ENCODE measurements at places on chromosomes 13 and 19. TPM values are rescaled to one million over a fixed set of nuclear protein-coding genes. Genes with fewer than 3 reads are reported as not detected.

DNA sequence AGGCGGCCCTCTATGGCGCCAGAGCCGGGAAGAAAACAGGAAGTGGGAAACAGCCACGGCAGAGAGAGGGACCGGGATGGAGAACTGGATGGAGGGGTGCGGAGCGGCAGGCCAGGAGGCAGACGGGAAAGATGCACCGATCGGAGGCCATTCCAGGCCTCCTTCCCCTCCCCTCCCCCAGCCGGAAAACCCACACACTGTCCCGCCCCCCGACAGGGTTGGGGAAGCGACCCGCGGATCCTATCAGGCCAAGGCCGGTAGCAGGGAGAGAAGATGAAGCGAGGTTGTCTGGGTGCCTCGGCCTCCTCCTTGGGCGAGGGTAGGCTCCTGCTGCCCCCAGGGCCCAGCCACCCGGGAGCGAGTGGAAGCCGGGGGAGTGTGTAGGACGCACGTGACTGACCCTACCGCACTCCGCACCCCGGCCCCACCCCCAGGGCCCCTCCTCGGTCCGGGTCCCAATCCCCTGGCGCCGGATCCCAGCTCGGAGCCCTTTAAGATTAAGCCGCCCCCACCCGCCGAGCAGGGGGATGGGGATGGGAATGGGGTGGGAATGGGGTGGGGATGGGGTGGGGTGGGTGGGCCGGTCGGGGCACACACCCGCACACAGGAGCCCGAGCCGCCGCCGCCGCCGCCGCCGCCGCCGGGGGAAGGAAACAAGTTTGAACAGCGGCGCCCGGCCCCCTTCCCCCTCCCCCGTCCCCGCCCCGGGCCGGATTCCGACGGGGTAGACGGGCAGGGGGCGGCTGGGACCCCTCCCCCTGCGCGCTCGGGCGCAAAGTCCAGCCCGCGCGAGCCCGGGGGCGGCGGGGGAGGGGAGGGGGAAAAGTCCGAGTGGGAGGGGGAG is 1.5 kb downstream of the ERF start:
- no peak for DNase-seq

DNA sequence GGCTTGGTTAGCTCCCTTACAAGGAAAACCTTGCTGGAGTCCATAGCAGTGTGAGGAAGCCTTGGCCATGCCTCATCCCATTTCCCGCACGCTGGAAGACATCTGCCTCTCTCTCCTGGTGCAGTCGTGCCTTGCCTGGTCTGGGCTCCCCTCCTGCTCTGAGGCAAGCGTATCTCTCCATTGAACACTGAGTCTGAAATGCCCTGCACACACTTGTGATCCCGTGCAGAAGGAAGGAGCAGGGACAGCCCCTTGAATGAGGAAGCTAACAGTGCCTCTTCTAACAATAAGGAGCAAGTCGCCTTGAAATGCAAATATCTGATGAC is 407 bp upstream of the ZNF440 start:
- DNase-seq: no peak

DNA sequence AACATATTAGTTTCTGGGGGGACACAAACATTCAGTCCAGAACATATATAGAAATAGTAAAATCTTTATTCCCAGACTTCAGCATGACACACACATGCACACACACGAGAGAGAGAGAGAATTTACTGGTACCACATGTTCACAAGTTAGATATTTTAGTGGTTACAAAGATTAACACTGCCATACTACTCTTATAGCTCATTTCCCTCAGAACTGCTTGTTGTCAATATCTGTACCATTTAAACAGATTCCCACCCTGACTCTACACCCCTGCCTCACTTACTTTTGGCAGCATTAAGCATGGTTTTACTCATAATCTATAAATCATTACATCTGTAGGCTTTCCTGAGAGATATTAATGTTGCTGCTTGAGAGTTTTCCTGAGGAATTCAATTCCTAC is 524.7 kb upstream of the HTR2A start:
- no peak for DNase-seq

GRCh38 chr19:44554641-44555246 is 25.3 kb upstream of the CEACAM20 start:
- DNase-seq: no peak

DNA sequence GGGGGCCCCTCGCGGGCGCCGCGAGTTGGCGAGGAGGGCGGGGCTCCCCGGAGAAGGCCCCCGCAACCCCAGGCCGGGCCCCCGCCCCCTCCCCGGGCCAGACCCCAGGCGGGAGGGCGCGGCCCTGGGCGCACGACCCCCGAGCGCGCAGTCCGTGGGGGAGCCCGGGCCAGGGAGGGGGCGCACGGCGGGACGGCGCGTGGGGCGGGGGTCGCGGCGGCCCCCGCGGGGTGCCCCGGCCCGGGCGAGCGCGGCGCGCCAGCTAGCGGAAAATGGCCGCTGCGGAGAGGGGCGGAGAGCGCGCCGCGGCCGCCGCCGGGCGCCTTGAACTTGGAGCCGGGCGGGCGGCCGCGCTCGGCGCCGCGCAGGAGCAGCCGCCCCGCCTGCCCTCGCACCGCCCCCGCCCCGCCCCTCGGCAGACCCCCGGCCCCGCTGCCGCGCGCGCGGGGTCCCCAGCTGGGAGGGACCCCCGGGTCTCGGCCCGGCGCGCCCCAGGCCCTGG is 6.4 kb upstream of the NFIC start:
- no peak for DNase-seq

GRCh38 chr13:24986826-24987225 is 109.1 kb upstream of the PABPC3 start:
- no peak for DNase-seq

LILRA1 gene
- not detected for polyA plus RNA-seq

WDR88 gene
- not detected for polyA plus RNA-seq

ZNF568 gene
- polyA plus RNA-seq: 8.6 TPM

Data from AG04450 (cell line).